ENCODE measurements at places on chromosomes 7 and 10.

GRCh38 chr10:72425133-72425532 lies 70.4 kb upstream of the DNAJB12 start:
- no peak for DNase-seq

GRCh38 chr10:121631365-121632029 lies 33.3 kb upstream of the FGFR2 start:
- no peak for DNase-seq

- DNase-seq = no peak
Measured at GRCh38 chr10:7819121-7819460, 786 bp downstream of the TAF3 start.

GRCh38 chr10:126950401-126951105 lies 45.3 kb downstream of the DOCK1 start:
- no peak for DNase-seq

- DNase-seq = no peak
Measured at GRCh38 chr10:49191349-49191748, 3.2 kb upstream of the TMEM273 start.

DNA sequence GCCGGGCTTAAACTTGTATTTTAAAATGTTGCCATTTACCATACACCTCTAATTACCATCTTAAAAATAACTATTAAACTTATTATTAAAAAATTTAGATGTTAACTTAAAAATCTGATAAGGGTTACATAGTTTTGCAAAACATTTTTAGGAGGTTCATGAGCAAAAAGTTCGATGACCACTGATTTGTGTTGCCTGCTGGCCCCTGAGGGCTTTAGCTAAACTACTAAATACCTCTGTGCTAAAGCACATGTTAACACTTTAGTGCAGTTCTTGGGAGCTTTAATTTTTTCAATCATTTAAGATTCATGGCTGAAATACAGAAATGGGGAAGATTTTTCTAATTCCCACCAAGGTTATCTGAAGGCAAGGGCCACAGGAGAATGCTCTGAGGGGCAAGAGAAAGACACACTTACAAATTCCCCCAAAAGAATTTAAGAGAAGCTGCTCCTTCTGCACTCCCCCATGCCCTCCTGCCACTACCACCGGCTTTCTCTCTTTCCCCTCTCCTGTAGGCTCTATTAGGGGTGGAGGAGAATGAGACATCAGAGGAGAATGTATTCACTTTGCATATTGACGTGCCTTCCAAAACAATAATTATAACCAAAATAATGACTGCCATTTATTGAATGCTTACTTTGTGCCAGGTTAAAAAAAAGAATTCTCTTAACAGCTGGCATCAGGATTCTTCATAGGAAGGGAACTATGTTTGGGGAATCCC lies 106.2 kb downstream of the RTKN2 start:
- DNase-seq = no peak

DNA sequence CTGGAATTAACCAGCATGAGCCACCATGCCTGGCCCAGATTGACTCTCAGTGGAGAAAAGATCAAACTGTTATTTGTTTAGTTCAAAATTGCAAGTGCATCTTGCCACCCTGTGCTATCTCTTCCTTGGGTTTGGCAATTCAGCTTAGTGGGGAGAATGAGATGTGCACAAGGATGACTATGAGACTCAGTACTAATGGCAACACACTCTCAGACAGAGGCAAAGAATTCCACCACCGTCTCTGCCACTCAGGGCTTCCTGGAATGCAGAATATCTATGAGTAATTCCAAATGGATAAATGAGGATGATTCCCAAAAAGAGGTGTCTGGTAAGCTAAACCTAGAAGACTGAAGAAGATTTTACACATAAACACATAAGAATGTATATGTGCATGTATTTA lies 525.8 kb downstream of the NRG3 start:
- no peak for DNase-seq

GRCh38 chr7:30926313-30926712 lies 14.7 kb downstream of the AQP1 start:
- no peak for DNase-seq

DNA sequence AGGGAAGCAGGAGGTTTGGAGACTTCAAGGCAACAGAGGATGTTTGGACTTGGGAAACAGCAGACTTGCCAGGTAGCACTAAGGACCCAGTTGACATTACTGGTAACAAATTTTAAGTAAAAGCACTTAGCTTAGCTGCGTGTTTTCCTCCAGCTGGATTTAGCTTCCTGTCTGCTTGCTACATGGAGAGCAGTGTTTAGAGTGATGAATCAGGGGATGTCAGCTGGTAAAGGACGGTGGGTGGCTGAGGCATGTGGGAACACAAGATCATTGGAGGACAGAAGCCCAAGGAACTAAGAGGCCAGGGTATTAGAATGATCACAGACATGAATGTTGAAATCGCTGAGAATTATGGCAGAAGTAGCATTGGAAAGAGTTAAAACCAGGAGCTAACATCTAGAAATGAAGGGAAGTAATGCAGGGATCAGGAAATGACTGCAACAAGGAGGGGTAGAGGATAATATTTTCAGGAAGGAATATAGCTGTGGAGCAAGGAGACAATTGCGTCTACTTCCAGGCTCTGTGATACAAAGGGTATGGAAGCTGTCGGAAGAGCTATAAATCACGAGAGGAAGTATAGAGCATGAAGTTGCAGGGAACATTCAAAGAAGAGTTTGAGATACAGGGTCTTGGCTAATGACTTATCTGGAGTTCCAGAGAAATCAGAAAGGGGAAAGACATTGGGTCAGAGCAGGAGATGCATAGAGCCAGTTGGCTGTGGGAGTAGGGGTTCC lies 34.4 kb downstream of the CALD1 start:
- no peak for DNase-seq

- DNase-seq = no peak
Measured at GRCh38 chr10:109769966-109770365, 153.3 kb downstream of the XPNPEP1 start.

GRCh38 chr10:87659571-87660483 lies at the start of gene PAPSS2:
PAPSS2 (plus strand) TSS chr10:87659878; CDS start chr10:87659982, 104 bp downstream.
- DNase-seq = no peak

- DNase-seq = no peak
Measured at GRCh38 chr7:130740606-130741005, 6.6 kb upstream of the KLF14 start.

DNA sequence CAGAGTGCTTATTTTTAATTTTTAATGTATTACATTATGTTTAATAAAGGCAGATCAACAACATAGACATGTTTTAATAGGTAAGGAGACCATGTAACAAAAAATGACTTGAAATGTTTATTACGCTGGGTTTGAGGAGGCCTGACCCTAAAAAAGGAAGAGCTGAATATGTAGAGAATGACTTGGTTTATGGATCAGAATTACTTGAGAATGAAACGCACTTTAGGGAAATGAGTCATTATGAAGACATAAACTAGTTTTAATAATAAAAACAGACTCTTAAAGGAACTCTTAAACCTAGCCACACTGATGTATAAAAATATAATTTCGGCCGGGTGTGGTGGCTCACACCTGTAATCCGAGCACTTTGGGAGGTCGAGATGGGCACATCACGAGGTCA lies 56.5 kb downstream of the CTTNBP2 start:
- no peak for DNase-seq

- no peak for DNase-seq
Measured at GRCh38 chr10:69620625-69621024, 9.4 kb upstream of the FAM241B start.

DNA sequence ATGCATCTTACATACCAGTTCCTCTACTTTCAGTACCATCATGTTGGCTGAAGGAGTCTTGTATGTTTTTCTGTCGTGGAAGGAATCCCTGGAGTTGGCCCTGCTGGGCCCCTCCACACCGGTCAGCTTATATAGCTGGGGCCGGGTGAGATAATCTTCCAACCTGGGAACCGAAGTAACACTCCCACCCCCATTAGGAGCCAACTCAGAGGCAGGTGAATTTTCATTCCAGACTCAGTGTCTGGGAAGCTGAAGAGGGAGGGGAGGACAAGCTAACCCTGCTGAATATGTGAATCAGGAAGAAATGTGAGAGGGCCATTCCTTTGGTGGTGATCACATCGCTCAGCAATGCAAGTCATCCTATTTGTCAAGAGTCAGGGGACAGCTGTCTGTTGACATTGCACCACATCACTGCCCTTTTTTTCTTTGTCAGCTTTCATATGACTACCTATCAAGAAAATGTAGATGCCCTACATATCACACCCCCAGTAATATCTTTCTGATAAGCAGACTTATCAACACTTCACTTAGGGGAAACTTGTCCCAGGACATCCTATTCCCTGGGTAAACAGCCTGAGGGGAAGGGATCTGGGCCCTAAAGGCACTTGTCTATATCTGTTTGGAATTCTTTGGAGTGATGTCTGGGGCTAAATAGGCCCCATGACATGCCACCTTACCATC lies at the start of gene ANKRD1:
ANKRD1 (minus strand) TSS at position 102 of the 681 bp plus-strand sequence; CDS start at position 42, 60 bp downstream.
- DNase-seq = no peak

GRCh38 chr7:40658729-40659128 lies 523.9 kb downstream of the SUGCT start:
- DNase-seq = no peak

DNA sequence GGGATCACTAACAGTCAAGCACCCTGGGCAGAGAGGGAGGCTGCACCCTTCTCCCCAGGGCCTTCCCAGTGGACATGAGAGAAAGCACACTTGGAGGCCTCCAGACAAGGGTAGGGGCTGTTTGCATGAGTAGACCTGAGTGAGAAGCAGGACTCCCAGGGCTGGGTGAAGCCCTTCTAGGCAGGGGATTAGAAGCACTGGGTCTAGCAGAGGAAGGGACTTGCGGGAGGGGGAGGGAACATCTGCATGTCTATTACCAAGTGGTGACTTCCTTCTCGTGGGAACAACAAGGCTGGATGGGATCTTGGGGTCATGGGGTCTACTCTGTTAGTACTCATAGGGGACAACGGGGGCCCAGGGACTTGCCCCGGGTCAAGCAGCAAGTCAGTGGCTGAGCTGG lies 67.8 kb downstream of the EMX2 start:
- no peak for DNase-seq

DNA sequence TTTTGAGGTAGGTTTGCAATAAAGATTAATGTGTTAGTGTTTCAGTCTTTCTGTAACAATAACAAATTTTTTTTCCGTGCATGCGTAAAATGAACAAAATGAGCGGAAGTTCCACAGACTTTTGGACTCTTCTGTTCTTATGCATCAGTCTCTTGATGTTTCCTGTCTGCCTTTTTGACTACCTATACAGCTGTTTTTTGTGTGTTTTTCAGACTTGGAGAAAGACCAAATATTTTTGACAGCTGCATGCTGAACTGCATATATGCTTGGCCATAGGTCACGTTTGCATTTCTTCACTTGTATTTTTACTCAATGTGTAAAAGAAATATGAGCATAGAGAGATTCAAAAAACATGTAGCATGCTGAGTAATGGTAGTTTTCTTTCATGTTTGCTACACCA lies 119.3 kb downstream of the BBS9 start:
- DNase-seq = no peak

DNA sequence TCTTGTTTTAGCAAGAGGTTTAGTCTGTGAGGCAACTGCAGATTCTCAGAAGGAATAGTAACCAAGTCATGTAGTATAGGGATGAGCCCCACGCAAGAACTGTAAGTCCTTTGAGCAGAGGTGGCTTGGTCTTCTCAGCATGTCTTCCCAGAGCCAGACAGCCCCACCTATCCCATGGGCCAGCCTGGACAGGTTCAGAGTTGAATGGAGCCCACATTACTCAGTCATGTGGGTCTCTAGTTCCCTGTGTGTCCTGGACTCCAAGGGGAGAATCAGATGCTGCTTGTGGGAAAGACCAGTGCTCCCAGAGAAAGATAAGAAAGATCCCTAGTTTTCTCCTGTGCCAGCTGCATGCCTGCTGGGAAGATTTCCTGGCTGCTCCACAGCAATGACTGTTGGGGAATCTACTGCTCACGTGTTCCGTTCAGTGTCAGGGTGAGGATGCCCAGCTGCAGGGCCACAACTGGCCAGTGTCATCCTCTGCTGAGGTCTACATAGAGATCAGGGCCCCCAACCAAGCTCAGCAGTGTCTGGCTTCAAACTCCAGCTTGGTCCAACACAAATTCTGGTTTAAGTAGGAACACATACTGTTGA lies 66.9 kb upstream of the UNC5B start:
- no peak for DNase-seq

DNA sequence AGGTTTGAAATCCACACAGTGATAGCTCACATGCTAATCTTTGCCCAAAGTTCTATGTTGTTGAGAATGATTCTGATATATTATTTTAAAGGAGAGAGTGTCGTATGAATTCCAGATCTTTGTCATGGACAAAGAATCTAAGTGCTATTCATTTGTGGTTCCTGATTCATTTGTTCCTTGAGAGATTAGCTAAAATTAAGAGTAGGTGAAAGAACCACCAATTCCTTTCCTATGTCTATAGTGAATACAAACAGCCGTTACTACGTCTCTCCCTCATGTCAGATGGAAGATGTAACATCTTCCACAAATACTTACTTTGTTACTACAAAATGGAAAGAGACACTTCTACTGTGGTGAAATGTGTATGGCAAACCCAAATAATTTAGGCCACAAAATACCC lies 3.3 kb upstream of the PLXDC2 start:
- no peak for DNase-seq

DNA sequence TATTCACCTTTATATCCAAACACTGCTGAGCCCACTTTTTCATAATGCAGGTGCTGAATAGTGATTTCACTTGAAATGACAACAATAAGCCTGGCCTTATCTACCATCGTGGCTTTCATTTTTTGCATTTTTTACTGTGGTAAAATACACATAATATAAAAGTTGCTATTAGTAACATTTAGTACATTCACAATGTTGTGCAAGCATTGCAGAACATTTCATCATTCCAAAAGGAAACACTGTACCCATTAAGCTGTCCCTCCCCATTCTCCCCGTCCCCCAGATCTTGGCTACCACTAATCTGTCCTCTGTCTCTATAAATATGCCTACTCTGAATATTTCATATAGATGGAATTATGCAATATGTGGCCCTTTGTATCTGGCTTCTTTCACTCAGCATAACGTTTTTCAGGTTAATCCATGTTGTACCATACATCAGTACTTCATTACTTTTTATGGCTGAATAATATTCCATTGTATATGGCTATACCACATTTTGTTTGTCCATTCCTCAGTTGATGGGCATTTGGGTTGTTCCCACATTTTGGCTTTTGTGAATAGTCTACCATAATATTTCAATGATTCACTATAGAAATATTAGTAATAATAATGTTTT lies 68.5 kb upstream of the ARID5B start:
- DNase-seq = no peak
